ENCODE measurements at places on chromosomes 12 and 14.

GRCh38 chr12:11749943-11750690 is 100.6 kb downstream of the ETV6 start:
- no peak for DNase-seq

DNA sequence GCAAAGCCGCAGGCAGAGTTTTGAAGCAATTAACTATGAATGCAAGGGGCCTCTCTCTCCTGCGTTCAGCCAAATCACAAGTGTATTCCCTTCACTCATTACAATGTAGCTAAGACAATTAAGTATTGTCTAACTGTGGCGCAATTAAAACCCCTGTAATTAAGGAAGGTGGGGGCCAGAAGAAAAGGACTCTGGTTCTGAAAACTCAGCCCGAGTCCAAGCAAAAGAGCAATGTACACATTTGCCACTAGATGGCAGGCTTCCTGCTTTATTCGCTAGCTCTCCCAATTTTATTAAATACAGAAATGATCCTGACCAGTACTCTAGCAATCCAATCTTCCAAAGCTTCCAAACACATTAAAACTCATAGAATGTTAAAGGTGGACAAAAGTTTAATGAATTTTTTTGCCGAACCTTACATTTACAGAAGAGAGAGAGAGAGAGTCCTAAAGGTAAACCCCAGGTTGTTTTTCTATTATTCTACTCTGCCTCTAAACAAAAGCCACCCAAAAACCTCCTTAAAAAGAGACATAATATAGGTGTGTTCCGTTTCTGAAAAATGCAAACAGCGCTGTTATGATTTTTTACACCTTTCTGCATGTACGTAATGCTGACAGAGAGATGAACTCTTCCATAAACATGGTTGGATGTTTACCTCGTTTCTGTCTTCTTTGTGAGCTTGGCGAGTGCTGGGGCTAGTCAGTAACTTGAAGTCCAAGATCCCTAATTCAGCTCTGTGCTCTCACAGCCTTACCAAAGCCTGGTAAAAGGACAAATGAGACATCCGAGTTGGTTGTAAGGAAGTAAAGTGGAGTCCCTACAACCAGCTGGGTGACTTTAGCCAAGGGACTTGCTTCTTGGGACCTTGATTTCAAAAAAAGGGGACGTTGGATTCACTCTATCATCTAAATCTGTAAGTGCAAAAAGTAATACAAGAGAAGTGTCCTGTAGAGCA is 50.9 kb upstream of the VASH1 start:
- peak; percentile 18 for DNase-seq

DNA sequence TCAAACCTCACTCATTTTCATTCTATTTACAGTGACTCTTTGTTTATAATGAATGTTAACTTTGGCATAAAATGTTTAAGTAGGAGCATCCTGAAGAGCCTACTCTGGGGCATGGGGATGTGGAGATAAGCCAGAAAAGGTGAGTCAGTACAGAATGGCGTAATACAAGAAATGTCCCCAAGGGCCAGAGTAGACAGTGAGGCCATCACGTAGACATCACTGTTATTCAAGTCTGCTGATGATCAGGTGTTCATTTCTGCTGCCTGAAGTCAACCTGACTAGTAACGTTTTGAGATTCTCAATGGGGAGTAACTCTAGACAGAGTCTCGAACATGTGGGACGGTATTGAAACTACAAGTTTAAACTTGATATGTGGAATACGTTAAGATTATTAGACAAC is 47.6 kb upstream of the PKP2 start:
- no peak for DNase-seq

DNA sequence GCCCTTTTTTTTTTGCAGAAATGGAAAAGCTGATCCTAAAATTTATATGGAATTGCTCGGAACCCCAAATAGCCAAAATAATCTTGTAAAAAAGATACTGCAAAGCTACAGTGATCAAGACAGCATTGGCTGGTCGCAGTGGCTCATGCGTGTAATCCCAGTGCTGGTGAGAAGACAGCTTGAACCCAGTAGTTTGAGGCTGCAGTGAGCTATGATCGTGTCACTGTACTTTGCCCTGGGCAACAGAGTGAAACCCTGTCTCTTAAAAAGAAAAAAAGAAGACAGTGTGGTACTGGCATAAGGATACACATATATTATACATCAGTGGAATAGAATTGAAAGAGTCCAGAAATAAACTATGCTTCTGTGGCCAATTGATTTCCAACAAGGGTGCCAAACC is 5.4 kb downstream of the ITGB7 start:
- DNase-seq, result no peak

DNA sequence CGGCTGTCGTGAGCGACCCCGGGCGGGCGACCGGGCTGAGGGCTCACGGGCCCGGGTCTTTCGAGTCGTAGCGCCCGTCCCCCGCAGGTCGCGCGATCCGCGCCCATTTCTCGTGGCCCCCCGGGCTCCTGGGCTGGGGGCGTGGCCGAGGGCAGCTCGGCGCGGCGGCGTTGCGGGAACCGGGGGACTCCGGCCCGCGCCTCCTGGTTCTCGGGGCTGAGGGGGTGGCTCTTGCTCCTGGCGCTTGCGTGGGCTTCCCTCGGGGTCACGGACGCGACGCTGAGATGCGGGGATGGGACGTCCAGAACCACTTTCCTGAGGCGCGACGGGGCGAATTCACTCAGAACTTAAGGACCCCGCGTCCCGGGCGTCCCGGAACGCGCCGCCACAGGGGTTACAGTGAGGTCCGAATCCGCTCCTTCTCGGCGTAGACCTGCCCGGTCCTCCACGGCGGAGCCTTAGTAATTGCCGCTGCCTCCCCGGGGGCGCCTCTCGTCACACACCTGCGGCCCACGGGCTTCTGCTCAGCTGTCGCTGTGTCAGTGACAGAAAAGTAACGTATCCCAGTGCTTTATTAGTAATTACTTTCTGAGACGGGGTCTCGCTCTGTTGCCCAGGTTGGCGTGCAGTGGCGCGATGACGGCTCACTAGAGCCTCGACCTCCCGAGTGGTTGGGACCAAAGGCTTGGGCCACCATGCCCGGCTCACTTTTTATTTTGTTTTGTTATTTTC is 606 bp downstream of the EP400 start:
- no peak for DNase-seq

- no peak for DNase-seq
Measured at GRCh38 chr12:96438330-96438729, 38.1 kb upstream of the CDK17 start.

GRCh38 chr14:32049361-32050088 is 27.6 kb upstream of the ARHGAP5 start:
- DNase-seq, result no peak

DNA sequence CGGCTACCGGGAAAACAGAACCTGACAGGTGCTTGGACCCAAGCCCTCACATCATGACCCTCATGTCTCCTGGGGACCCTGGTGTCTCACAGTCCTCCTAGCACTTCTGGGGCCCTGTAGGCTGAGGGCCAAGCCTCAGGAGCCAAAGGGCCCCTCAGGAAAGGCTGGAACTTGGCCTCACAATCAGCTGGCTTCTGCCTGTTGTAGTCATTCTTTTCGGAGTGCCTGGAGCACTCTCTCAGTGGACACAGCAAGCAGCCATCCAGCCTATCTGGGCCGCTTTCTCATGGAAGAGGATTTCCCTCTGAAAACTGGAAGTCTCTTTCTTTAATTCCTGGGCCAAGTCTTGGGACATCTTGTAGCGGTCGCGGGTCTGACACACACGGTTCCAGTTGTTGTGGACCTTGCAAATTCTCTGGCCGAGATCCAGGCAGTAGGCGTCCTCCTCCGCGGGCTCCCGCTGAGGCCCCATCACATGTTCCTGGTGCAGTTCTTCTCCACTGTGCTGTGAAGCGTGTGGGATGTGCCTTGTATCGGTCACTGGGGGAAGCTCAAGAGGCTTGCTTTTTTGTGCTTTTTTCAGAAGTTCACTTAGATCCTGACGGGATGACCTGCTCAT is 169.3 kb downstream of the EMP1 start:
- DNase-seq, result no peak
